ENCODE measurements at places on chromosomes 5 and 9.
A peak's percentile ranks its signal among the peaks of the same experiment; 100 is the strongest.

- no peak for DNase-seq
Measured at GRCh38 chr5:77168879-77169244, 41.6 kb upstream of the PDE8B start.

GRCh38 chr9:89444274-89444673 lies 53.6 kb downstream of the SEMA4D start:
- no peak for DNase-seq

GRCh38 chr9:1008216-1008615 lies 31.8 kb downstream of the DMRT3 start:
- DNase-seq: no peak

DNA sequence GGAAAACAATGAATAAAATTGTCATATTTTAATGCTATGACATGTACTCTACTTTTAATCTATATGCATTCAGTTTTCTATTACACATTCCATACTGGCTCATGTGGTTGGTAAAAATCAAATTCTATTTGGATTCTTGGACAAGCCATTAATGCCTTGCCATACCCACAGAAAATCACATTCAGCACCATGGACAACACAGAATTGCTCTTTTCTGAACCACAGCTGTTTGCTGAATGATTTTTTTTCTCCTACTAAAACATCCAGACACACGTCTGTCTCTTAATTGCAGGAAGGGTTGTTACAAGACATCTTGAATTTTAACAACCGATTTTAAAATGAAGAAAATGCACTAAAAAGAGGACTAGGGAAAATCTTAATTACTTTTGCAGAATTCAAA lies 675.6 kb downstream of the BRINP1 start:
- no peak for DNase-seq

- DNase-seq: no peak
Measured at GRCh38 chr9:137281345-137282116, 4.0 kb downstream of the TOR4A start.

DNA sequence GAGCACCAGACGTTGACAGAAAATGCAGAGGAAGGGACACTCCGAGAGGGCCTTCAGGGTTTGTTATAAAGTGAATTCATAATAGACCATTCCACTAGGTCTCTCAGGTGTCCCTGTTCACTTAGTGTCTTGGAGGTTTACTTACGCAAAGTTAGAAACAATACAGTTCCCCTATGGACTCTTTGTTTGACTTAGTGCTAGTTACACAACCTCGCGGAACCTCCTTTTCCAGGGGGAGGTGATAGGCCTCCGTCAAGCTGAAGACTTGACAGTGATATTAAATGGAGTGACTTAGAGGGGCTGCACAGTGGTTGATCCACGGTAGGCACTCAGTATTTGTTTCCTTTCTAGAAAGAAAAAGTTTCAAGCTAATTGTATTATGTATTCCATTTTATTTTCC lies 1.3 kb downstream of the CCT5 start:
- no peak for DNase-seq

GRCh38 chr9:115923903-115924668 lies 229.5 kb upstream of the PAPPA start:
- DNase-seq: no peak

GRCh38 chr5:1311439-1312055 lies 16.7 kb upstream of the TERT start:
- DNase-seq: no peak

DNA sequence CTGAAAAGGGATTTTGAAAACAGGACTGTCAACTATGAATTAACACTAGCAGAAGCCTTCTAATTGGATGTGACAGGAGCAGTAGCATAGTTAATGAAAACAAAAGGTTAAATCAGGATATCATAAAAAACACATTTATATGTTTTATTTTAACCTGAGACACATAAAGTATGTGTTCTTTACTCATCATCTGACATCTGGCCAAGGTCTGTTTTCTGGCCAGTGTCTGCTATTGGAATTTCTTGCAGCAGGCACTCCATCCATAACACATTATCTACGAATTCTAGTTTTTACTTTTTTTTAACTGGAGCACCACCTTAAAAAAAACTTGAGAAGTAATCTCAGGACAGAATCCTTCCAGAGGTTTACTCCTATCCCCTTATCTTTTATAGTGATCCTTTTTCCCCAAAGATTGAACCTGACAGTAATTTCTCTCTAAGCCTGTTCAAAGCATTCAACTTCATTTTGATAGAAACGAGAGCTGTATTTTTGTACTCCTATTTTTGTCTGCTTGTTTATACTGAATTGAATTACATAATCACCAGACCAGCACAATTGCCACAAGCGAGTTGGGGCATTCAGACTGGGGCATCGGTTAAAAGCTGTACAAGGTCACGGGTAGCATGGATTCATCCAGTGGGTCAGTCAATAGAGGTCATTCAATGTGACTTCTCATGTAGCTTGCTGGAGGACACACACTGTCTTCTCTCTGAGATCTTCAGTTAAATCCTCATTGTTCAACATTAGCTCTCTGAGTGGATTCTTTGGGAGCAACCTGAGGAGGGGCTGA lies 205.6 kb upstream of the CLINT1 start:
- no peak for DNase-seq

- no peak for DNase-seq
Measured at GRCh38 chr5:18010053-18010452, 375.8 kb downstream of the TAF11L14 start.

DNA sequence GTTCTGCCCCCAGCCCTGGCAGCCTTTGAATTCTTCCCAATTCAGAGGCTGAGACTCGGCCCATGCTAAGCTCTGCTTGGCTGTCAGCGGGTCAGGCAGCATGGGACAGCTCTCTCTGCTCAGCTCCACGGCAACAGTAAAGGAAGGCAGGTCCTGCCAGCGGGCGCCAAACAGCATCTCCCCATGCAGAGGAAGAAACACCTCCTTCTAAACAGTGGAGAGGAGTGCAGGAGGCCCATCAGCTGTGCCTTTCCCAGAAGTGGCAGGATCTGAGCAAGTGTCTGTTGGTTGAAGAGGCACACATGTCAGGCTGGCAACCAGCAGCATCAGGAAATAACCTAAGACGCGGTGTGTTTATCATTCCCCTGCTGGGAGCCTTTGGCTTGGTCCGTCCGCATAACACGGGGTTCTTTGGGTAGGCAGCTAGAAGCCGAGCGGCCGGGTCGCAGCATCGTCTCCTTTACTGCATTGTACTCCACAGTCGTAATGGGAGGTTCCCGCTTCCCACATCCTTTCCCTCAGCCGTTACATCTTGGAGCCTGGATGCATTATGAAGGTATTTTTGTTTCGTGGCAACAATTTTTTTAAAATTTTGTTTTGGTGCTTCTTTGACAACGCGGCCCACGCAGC lies 42.7 kb upstream of the NCS1 start:
- DNase-seq: peak; percentile 33

- DNase-seq: no peak
Measured at GRCh38 chr5:72615061-72615460, 107.9 kb upstream of the ZNF366 start.

- no peak for DNase-seq
Measured at GRCh38 chr5:170745481-170746071, 37.9 kb upstream of the GABRP start.

GRCh38 chr9:98006127-98006796 lies 23.1 kb downstream of the ANP32B start:
- DNase-seq: no peak

DNA sequence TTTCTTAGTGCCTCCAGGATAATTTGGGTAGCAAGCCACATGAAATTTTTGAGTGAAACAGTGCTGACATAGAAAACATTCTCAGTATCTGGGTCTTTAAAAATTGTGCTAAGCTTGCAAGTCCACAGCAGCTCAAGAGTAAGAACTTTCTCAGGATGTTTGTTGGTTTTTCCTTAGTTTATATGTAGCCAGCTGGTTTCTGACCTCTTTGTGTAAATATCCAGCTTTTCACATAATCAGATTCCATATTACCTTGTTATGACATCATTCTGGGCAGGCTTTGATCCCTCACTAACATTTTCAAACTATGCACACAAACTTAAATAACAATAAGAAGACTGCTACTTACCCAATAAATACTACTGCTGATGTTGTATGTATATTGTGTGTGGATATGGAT lies 82.9 kb upstream of the VCAN start:
- no peak for DNase-seq

- no peak for DNase-seq
Measured at GRCh38 chr9:133874659-133875058, 117.5 kb downstream of the VAV2 start.

DNA sequence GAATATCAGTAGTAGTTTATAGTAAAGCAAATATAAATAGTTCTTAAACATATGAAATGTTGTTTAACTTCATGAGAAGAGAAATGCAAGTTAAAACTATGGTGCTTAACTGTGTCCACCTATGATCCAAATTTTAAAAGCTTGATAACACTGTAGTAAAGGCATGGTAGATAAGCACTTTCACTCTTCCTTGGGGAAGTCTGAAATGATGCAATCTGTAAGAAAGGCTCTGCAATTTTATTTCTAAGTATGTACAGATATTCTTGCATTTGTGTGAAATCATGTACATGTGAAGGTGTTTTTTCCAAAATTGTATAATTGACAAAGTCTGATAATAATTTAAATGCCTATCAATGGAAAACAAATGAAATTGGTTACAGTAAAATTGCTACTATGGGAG lies 66.9 kb downstream of the SYK start:
- no peak for DNase-seq

DNA sequence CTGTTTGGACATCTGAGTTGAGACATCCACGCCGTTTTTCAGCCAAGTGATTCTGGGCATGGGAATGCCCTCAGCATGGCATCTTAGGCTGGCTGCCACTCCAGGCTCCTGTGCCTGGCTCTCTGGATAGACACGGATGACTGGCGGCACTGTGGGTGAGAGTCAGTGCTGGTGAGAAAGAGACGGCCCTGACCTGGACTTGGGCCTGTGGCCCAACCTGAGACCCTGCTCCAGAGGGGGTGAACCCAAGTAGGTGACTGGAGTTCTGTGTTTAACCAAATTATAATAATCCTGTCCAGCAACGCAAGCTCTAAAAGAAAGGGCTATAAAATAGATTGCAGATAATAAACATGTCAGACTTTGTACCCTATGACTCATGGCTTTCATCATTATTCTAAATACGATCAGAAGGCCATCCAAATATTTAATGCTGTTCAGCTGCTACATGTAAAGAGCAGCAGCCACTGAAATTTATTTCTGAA lies 173.9 kb downstream of the HSPA4 start:
- DNase-seq: no peak

GRCh38 chr9:129574911-129575585 lies 45.9 kb downstream of the C9orf50 start:
- DNase-seq: no peak

GRCh38 chr5:72245951-72246532 lies 74.0 kb downstream of the MRPS27 start:
- DNase-seq: peak; percentile 45

GRCh38 chr5:38060354-38060753 lies 198.0 kb upstream of the EGFLAM start:
- DNase-seq: no peak

GRCh38 chr9:16499892-16500291 lies 370.6 kb downstream of the BNC2 start:
- no peak for DNase-seq

- DNase-seq: no peak
Measured at GRCh38 chr5:60820593-60821487, 23.2 kb downstream of the ELOVL7 start.

DNA sequence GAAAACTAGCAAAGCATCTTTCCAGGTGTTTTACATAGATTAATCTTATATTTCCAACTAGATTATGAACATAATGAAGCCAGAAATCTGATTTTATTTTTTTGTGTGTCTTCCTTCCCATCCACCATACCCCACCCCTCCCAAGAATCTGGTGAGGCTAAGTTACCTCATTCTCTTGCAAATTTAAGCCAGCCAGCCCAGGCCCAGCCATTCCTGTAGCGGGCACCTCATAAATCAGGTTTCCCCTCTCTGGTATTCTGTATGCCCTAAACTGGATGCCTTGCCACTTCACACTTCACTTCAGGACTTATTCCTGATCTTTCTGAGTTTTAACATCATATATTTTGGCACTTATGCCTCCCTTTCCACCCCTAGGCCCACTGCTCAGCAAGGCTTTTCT lies 21.8 kb downstream of the C9 start:
- DNase-seq: no peak

GRCh38 chr9:75644649-75645048 lies 245.8 kb upstream of the PCSK5 start:
- no peak for DNase-seq

DNA sequence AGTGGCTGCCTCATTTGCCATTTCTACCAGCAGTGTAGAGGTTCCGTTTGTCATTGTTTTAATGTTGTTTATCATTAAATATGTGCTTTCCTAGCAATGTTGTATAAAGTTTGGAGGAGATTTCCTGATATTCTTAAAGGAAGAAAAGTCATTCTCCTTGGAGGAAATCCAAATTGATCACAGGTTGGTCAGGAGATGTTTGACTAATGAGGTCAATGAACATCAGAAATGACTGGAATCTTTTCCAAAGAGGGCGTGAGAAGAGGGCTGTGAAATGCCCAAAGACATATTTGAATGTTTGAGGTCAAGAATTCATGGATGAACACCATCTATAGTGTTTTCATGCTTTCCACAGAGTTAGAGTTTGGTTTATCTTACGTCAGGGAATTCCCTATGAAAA lies 471.3 kb downstream of the MAT2B start:
- DNase-seq: no peak

DNA sequence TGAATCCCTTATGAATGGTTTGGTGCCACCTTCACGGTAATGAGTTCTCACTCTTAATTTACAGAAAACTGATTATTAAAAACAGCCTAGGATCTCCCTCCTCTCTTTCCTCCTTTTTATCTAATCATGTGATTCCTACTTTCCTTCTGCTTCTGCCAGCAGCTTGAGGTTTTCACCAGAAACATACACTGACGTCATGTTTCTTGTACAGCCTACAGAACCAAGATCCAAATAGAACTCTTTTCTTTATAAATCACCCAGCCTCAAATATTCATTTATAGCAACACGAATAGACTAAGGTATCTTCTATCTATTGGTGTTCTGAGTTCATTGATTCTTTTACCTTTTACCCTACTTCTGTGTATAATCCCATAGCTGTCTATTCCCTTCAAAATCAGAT lies 388.9 kb upstream of the CDH10 start:
- DNase-seq: no peak

DNA sequence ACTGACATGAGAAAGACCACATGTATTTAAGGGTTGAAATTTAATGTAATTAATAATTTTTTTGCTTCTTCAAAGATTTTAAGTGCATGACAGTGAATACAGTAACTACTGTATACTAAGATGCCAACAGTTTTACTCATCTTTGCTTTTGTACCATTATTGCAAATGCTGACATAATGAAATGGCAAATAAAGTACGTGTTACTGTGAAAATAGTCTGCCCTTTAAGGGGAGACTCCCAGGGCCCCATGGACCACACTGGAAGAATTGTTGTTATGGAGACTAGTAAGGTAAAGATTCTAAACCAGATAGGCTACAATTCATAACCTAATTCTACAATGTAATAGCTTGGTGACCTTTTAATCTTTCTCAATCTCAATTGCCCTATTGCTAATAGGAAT lies 84.7 kb downstream of the NR3C1 start:
- no peak for DNase-seq

GRCh38 chr9:3277200-3277599 lies 248.6 kb downstream of the RFX3 start:
- no peak for DNase-seq

- no peak for DNase-seq
Measured at GRCh38 chr5:168936511-168936910, 357.3 kb upstream of the PANK3 start.

GRCh38 chr5:79666758-79667157 lies 22.9 kb upstream of the CMYA5 start:
- peak; percentile 18 for DNase-seq

- DNase-seq: no peak
Measured at GRCh38 chr5:104111632-104112031, 549.0 kb upstream of the NUDT12 start.

Data from midbrain (tissue), 1 donor.